Immature natural killer cell (primary cell): ENCODE measurements at places on chromosomes 16 and 17. TPM values are rescaled to one million over a fixed set of nuclear protein-coding genes. Genes with fewer than 3 reads are reported as not detected.

GRCh38 chr16:50172195-50172922 is 19.3 kb downstream of the TENT4B start:
- H3K4me1 ChIP-seq = peaks cover 56% of the 10 kb centered on the region
- DNase-seq = no peak
- H3K36me3 ChIP-seq = no peaks in the 10 kb centered on the region
- H3K27ac ChIP-seq = no peak overlapping the region
- H3K4me3 ChIP-seq = no peak overlapping the region
- peaks cover 3% of the 10 kb centered on the region for H3K27me3 ChIP-seq

DNA sequence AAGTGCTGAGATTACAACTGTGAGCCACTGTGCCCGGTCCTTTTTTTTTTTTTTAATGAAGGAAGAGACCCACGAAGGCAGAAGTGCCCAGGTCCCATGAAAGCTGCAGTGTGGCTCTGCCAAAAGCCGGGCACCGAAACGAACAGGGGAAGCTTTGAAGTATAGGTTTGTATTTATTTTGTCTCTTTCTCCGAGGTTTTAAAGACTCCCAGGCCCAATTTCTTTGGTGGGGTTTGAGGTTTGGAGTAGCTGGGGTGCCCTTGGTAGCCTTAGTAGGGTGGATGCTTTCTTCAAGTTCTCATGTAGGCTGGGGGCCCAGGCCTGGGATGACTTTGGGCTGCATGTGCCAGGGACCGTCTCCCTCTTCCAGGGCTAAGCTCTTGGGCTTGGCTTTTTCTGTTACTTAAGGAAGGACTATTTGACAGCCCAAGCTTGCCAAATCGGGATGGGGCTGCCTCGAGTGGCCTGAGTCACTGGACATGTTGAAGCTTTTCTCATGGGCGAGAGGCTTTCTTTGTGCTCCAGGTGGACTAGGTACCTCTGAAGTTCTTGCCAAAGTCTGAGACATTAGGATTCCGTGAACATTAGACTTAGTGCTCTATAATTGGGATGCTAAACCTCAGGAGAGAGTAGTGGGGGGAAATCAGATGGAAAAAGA is 66.3 kb downstream of the WIPI1 start:
- no peaks in the 10 kb centered on the region for H3K27me3 ChIP-seq
- H3K4me3 ChIP-seq = no peak overlapping the region
- DNase-seq = no peak
- H3K27ac ChIP-seq = no peak overlapping the region
- peaks cover 22% of the 10 kb centered on the region for H3K36me3 ChIP-seq

- no peak overlapping the region for H3K27ac ChIP-seq
- no peak overlapping the region for H3K4me3 ChIP-seq
- DNase-seq = no peak
Measured at GRCh38 chr17:60749050-60749449, 71.4 kb downstream of the BCAS3 start.

- H3K36me3 ChIP-seq = no peaks in the 10 kb centered on the region
- H3K27ac ChIP-seq = peak overlapping the region; percentile 89
Measured at GRCh38 chr16:69311533-69312387, 610 bp downstream of the VPS4A start.

TEX14 gene
- polyA plus RNA-seq = not detected

DNA sequence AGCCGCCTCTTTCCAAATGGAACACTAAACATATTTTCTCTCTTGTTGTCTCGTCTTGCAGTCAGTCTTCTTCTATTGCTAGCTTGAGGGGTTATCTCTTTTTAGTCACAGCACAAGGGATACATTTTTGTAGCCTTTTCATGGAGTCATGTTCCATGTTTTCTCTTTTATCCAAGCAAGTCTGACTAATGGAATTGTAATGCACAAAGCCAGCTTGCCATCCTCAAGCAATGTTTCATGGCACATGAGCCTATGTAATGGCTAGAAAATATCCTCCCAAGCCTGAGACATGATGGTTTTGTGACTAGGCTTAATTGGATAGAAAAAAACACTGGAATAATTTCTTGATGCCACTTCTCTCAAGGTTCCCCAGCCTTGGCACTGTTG is 414.6 kb upstream of the GOT2 start:
- no peaks in the 10 kb centered on the region for H3K36me3 ChIP-seq
- H3K4me1 ChIP-seq = no peaks in the 10 kb centered on the region
- H3K4me3 ChIP-seq = no peak overlapping the region
- peaks cover 3% of the 10 kb centered on the region for H3K27me3 ChIP-seq
- no peak for DNase-seq

MYH8 gene
- polyA plus RNA-seq = not detected

DNA sequence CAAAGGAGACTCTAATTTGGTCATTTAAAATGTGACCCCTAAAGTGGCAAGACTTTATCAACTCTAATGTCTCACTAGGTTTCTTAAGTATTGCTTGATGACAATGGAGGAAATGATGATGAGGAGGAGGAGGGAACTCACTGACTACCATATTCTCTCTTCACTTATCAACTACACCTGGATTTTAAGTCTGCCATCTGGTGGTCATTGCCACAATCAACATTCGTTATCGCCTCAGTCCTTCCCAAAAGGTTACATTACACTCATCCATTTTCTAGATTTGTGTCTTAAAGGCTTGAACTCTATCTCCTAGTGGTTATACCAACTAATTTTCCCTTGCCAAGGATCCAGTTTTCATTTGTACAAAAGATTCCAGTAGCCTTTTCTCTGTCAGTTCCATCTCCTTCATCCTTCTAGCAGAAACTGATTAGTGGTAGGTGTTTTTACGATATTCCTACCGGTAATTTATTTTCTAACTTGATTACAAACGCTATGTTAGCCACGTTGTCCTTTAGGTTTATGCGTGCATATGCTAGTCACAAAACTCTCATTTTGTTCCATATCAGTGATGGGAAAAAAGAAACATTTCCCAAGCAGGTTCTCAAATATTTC is 114.6 kb upstream of the NOG start:
- no peak overlapping the region for H3K4me3 ChIP-seq
- DNase-seq = no peak
- H3K4me1 ChIP-seq = peaks cover 5% of the 10 kb centered on the region
- peaks cover 2% of the 10 kb centered on the region for H3K27me3 ChIP-seq
- H3K27ac ChIP-seq = no peak overlapping the region
- no peaks in the 10 kb centered on the region for H3K36me3 ChIP-seq

- peak overlapping the region; percentile 82 for H3K27ac ChIP-seq
- DNase-seq = peak; percentile 60
- H3K27me3 ChIP-seq = peaks cover 35% of the 10 kb centered on the region
- H3K4me3 ChIP-seq = peak overlapping the region; percentile 78
- H3K4me1 ChIP-seq = peaks cover 43% of the 10 kb centered on the region
- no peaks in the 10 kb centered on the region for H3K36me3 ChIP-seq
Measured at GRCh38 chr17:46264456-46265198, 30.3 kb upstream of the LRRC37A start.

- no peak overlapping the region for H3K4me3 ChIP-seq
- no peak for DNase-seq
- H3K36me3 ChIP-seq = peaks cover 15% of the 10 kb centered on the region
- peaks cover 3% of the 10 kb centered on the region for H3K27me3 ChIP-seq
- peaks cover 6% of the 10 kb centered on the region for H3K4me1 ChIP-seq
Measured at GRCh38 chr16:23074423-23074822, 74.8 kb downstream of the USP31 start.

PSMC3IP gene
- polyA plus RNA-seq = 1.5 TPM

ITGB3 gene
- not detected for polyA plus RNA-seq

GRCh38 chr17:19762515-19762961 is 14.4 kb upstream of the ALDH3A1 start:
- DNase-seq = peak; percentile 64
- no peaks in the 10 kb centered on the region for H3K36me3 ChIP-seq
- peaks cover 2% of the 10 kb centered on the region for H3K4me1 ChIP-seq
- H3K4me3 ChIP-seq = no peak overlapping the region
- no peaks in the 10 kb centered on the region for H3K27me3 ChIP-seq
- no peak overlapping the region for H3K27ac ChIP-seq

GRCh38 chr16:88523309-88524161 is 46.7 kb upstream of the ZC3H18 start:
- peaks cover 3% of the 10 kb centered on the region for H3K36me3 ChIP-seq
- H3K4me3 ChIP-seq = no peak overlapping the region
- no peak overlapping the region for H3K27ac ChIP-seq
- peaks cover 32% of the 10 kb centered on the region for H3K4me1 ChIP-seq
- no peak for DNase-seq
- peaks cover 5% of the 10 kb centered on the region for H3K27me3 ChIP-seq

SPATA22 gene
- polyA plus RNA-seq = not detected

DNA sequence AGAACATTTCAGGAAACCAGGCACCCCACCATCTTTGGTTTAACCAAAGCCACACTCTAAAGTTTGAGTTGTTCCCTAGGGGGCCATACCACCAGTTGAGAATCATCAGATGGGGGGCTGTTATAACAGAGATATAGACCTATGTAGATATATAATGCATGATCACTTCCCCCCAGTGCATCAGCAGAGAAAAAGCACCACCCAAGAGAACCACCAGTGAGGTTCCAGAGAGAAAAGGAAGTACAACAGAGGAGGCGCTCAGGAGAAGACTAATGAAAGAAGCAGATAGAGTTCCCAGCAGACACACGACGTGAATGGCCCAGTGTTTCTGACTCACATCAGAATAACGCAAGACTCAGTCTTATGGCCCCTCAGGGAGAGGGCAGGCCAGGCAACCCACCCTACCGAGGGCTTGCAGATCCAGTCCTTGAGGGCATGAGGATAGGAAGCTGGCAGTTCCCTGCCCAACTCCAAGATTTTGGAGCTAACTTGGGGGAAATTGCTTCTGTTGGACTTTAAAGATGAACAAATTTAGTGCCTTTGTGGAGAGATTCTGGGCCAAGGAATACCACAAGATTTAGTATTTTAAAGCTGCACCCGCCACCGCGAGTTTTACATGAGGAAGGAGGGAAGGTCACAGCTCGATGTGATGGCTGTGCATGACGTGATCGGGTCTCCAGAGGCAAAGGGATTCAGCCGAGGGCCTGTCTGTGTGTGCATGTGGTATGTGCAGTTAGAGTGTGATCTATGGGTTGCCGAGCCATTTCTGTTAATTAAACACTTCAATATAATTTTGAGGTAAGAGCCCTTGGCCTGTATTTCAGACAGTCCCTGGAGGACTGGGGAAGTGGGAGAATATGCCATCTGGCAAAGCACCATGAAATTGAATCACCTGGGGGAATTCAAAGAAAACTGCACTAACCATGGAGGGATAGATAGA is 53.1 kb downstream of the AIPL1 start:
- H3K36me3 ChIP-seq = no peaks in the 10 kb centered on the region
- no peak overlapping the region for H3K27ac ChIP-seq
- H3K4me1 ChIP-seq = no peaks in the 10 kb centered on the region
- peaks cover 2% of the 10 kb centered on the region for H3K27me3 ChIP-seq
- DNase-seq = no peak

P2RX5 gene
- polyA plus RNA-seq = 8.4 TPM

- H3K27ac ChIP-seq = no peak overlapping the region
- H3K4me1 ChIP-seq = no peaks in the 10 kb centered on the region
- H3K27me3 ChIP-seq = peaks cover 2% of the 10 kb centered on the region
- no peaks in the 10 kb centered on the region for H3K36me3 ChIP-seq
- H3K4me3 ChIP-seq = no peak overlapping the region
- DNase-seq = no peak
Measured at GRCh38 chr16:86063760-86064405, 164.9 kb downstream of the IRF8 start.

DNA sequence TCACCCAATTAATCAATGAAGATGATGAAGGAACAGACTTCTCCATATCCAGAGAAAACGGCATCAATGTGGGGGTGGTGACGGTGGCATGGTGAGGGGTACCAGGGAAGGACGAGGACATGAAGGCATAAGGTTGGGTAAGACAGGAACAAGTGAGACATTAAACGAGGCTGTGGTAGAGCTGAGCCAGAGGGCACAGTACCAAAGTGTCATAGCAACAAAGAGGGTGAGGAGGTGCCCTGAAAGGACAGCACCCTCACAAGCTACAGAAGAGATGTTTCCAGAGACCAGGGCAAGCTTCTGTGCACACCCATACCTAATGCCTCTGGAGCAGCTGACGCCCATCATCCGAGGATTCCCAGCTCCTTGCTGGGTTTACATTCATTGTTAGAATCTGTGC is 57.5 kb upstream of the TRAP1 start:
- H3K27ac ChIP-seq = no peak overlapping the region
- H3K4me1 ChIP-seq = no peaks in the 10 kb centered on the region
- peaks cover 2% of the 10 kb centered on the region for H3K27me3 ChIP-seq
- DNase-seq = no peak
- H3K36me3 ChIP-seq = peaks cover 22% of the 10 kb centered on the region

PRSS33 gene
- 1.1 TPM for polyA plus RNA-seq

DNA sequence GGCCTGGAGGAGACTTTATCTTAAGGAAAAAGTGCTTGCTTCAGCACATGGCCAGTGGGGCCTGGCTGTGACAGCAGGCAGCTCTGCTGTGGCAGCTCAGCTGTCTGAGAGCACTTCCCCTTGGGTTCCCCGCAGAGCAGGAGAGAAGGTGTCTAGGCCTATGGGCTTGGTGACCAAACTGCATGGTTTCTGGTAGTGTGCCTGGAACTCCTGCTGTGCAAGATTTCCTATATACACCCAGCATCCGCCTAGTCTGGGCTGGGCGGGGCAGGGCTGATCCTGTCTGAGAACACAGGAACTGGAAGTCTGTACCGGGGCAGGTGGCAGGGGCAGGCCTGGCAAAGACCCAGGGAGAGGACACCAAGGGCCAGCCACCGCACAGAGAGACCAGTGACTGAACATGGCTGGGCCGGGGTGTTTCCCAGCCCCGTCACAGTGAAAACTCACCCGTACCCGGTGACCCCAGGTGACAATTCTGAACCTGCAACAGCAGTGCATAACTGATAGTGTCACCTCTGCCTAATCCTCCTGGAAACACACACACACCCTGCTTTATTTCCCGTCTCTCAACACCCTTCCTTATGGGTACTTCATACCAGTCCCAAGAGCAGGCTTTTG is 39.3 kb downstream of the CHD9 start:
- H3K4me1 ChIP-seq = peaks cover 68% of the 10 kb centered on the region
- DNase-seq = peak; percentile 42
- no peak overlapping the region for H3K4me3 ChIP-seq
- H3K27ac ChIP-seq = peak overlapping the region; percentile 86
- H3K36me3 ChIP-seq = no peaks in the 10 kb centered on the region

SPN gene
- 231 TPM for polyA plus RNA-seq

DNA sequence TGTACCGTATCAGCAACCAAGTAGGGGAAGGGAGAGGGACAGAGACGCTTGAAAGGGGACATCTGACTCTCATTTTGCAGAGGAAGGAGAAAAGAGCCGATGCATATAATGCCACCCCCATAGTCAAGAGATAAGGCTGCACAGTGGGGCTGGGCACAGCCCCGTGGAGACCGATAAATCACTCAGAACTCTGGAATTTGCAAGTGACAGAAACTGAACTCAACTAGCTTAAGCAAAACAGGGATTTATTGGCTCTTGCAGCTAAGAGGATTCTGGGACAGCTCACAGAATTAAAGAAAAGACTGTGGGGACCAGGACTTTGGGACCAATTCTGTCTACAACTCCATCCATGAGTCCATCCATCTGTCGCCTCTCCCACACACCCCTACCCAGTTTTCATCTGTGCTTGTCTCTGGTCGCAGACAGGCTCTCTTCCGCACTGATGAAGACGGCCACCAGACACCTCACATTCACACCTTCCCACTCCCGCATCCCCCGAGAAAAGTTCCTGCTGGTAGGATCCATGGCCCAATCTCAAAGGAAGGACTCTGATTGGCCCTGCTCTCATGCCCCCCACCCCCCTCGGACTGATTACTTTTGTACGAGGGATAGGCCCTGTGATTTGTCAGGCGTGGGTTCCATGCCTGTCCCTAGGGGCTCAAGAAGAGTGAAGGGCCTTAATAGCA is 105.9 kb upstream of the RPL38 start:
- no peaks in the 10 kb centered on the region for H3K4me1 ChIP-seq
- no peak for DNase-seq
- no peaks in the 10 kb centered on the region for H3K36me3 ChIP-seq

GRCh38 chr16:22304411-22304810 is 7.2 kb downstream of the POLR3E start:
- H3K36me3 ChIP-seq = peaks cover 18% of the 10 kb centered on the region
- H3K4me3 ChIP-seq = no peak overlapping the region
- no peaks in the 10 kb centered on the region for H3K27me3 ChIP-seq
- H3K4me1 ChIP-seq = peaks cover 19% of the 10 kb centered on the region
- DNase-seq = no peak
